CD8-positive, alpha-beta memory T cell (primary cell): ENCODE measurements at places on chromosomes 2 and 18. TPM values are rescaled to one million over a fixed set of nuclear protein-coding genes. Genes with fewer than 3 reads are reported as not detected.
A peak's percentile ranks its signal among the peaks of the same experiment; 100 is the strongest.

Gene SERPINB12
- total RNA-seq = not detected

Gene TTC39C
- total RNA-seq = 57.4 TPM

DNA sequence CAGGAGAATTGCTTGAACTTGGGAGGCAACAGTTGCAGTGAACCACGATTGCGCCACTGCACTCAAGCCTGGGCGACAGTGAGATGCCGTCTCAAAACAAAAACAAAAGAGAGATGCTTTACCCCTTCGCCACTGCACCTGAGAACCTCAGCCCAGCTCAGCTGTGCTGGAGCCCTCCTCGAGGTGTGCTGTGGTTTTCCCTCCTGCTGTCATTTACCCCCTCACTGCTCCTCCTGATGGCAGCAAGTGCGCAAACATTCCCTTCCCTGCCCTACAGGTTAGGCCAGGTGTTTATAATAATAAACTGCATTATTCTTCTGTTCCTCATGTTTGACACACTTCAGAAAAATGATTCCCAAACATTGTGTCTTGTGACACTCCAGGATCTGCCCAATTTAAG is 8.4 kb downstream of the FBXO36 start:
- H3K36me3 ChIP-seq = no peaks in the 10 kb centered on the region
- H3K27ac ChIP-seq = no peak overlapping the region
- no peaks in the 10 kb centered on the region for H3K27me3 ChIP-seq
- no peak for DNase-seq
- H3K4me3 ChIP-seq = no peak overlapping the region

Gene HOXD12
- not detected for total RNA-seq

DNA sequence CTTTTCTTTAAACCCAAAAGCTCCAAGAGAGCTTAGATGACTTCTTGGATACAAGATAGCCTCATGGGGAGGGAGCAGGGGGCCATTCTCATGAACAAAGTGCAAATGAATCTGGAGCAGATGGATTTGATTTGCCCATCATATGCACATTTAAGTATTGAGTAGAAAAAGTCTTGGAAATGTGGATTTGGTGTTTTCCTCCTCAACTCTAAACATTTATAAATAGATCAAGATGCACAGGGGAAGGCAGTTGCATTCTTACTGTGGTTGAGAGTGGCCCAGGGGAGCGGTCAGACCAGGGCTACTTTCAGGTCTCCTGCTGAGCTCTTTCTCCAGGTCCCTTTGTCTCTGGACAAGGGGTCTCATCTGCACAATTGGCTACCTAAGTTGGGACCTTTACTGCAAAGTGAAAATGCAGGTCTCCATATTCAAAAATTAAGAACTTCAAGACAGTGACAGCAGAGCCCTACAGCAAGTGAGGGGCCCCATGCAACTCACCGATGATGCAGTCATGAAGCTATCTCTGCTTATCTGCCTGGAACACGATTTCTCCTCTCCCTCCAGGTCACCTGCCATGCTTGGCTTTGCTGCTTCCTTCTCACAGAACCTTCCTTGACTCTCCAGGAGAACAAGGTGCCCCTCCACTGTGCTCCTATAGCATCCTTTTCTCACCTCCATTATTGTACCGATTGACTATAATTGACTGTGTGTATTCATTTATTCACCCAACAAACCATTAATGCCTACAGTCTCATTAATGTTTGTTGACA is 145.4 kb downstream of the LPIN1 start:
- H3K36me3 ChIP-seq = no peaks in the 10 kb centered on the region
- H3K4me3 ChIP-seq = no peak overlapping the region
- DNase-seq = no peak
- no peak overlapping the region for H3K27ac ChIP-seq
- no peaks in the 10 kb centered on the region for H3K4me1 ChIP-seq

DNA sequence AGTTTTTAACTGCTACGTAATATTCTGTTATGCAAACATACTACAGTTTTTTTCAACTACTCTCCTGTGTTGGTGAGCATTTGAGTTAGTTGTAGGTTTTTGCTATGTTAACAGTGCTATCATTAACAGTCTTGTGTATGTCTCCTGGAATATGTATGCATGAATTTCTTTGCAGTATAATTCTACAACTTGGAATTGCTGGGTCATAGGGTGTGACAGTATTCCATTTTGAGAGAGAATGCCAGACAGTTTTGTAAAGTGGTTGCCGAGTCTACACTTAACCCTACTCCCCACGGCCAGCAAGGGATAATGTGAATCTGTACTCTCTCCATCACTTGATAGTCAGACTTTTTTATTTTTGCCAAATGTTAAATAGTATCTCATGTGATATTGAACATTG is 67.1 kb downstream of the MALT1 start:
- no peak for DNase-seq
- no peak overlapping the region for H3K27ac ChIP-seq
- H3K36me3 ChIP-seq = peaks cover 30% of the 10 kb centered on the region
- no peaks in the 10 kb centered on the region for H3K4me1 ChIP-seq
- no peaks in the 10 kb centered on the region for H3K27me3 ChIP-seq
- no peak overlapping the region for H3K4me3 ChIP-seq

- H3K4me1 ChIP-seq = no peaks in the 10 kb centered on the region
- no peaks in the 10 kb centered on the region for H3K36me3 ChIP-seq
- no peak for DNase-seq
- no peaks in the 10 kb centered on the region for H3K27me3 ChIP-seq
- H3K4me3 ChIP-seq = no peak overlapping the region
- H3K27ac ChIP-seq = no peak overlapping the region
These were observed 92.6 kb downstream of the ITGB1BP1 start for GRCh38 chr2:9330612-9331270.

DNA sequence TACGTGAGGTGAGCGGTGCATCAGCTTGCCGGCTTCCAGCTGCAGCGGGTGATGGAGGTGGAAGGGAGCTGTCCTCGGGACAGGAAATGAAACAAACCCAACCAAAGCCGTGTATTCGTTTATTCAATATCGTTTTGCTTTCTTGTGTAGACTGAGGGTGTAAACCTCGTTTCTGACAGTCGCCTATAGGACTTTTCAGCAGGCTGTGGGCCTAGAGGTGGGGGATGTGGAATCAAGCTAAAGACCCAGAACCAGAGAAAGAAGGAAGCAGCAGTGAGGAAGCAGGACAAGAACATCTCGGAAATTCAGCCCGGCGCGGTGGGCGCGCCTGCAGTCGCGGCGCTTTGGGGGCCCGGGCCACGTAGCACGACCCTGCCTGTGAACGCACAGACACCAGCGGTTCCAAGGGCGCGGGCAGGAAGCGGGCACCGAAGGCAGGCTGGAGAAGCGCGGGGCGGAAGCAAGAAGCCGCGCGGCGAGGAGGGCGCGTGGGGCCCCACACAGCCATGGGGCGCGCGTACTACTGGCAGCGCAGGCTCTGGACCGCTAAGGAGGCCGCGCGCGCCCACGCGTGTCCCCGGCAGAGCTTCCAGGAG is 755 bp upstream of the ATP9B start:
- H3K4me1 ChIP-seq = peaks cover 25% of the 10 kb centered on the region
- H3K4me3 ChIP-seq = peak overlapping the region; percentile 66
- no peaks in the 10 kb centered on the region for H3K27me3 ChIP-seq
- DNase-seq = no peak
- H3K36me3 ChIP-seq = no peaks in the 10 kb centered on the region

DNA sequence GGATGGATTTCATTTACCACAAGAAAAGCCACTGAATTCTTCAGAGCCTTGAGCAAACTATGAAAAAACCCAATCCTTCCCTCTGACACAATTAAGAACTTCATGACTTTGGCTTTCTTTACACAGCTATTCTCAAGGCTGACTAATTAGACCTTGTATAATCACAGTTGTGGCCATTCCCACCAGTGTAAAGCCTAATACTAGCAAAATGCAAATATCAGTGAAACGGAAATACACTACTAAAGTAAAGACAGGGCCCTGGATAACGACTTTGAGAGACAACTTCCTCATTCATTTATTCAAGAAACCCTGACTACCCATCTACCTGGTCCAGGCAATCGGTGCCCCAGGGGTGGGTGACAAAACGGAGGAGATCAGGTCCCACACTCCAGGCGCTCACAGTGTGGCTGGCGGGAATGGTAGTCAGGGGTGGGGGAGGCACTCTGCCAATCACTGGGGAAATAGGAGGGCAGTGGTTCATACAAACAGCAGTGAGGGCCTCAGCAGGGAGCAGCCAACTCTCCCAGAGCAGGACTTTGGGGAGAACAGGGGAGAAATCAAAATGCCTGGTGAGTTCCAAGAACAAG is 28.1 kb downstream of the TMEM163 start:
- no peak for DNase-seq
- no peaks in the 10 kb centered on the region for H3K4me1 ChIP-seq
- H3K27me3 ChIP-seq = no peaks in the 10 kb centered on the region
- H3K36me3 ChIP-seq = no peaks in the 10 kb centered on the region
- H3K4me3 ChIP-seq = no peak overlapping the region

GRCh38 chr2:222878301-222878876 is 17.6 kb downstream of the ACSL3 start:
- no peaks in the 10 kb centered on the region for H3K36me3 ChIP-seq
- no peaks in the 10 kb centered on the region for H3K27me3 ChIP-seq
- no peak overlapping the region for H3K4me3 ChIP-seq
- no peak for DNase-seq

DNA sequence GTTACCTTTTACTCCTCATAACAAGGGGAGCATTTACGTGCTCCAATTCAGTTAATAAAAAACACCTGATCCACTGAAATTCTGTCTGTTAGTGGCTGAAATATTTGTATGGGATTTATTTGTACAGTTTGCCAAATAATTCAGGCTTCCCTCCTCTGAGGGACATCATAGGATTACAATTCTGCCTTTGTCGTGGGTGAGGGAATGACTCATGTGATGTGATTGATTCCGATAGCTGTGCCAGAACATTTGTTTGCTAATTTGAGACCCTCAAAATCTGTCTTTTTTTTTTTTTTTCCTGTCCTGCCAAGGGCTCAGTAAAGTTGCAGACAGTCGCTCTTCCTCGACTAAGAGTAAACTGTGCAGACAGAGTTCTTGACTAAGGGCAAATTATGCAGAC is 612.6 kb upstream of the CDH2 start:
- no peak for DNase-seq
- no peak overlapping the region for H3K4me3 ChIP-seq
- H3K4me1 ChIP-seq = no peaks in the 10 kb centered on the region

GRCh38 chr2:238771639-238772038 is 76.2 kb upstream of the TWIST2 start:
- no peaks in the 10 kb centered on the region for H3K4me1 ChIP-seq
- no peak overlapping the region for H3K27ac ChIP-seq
- no peaks in the 10 kb centered on the region for H3K27me3 ChIP-seq

Gene CROCC2
- total RNA-seq = not detected

GRCh38 chr2:176104316-176105077 is 2.6 kb upstream of the HOXD11 start:
- peaks cover 78% of the 10 kb centered on the region for H3K27me3 ChIP-seq
- no peaks in the 10 kb centered on the region for H3K4me1 ChIP-seq
- no peak overlapping the region for H3K27ac ChIP-seq
- no peak overlapping the region for H3K4me3 ChIP-seq
- H3K36me3 ChIP-seq = no peaks in the 10 kb centered on the region

Gene BOLL
- total RNA-seq = not detected

GRCh38 chr18:54616220-54616848 is 25.3 kb downstream of the DYNAP start:
- no peaks in the 10 kb centered on the region for H3K36me3 ChIP-seq
- no peaks in the 10 kb centered on the region for H3K4me1 ChIP-seq
- H3K27ac ChIP-seq = no peak overlapping the region
- H3K27me3 ChIP-seq = no peaks in the 10 kb centered on the region

Gene MDH1B
- total RNA-seq = 1.2 TPM

Gene APCDD1
- total RNA-seq = not detected

GRCh38 chr18:77566604-77567003 is 317.0 kb downstream of the GALR1 start:
- H3K36me3 ChIP-seq = no peaks in the 10 kb centered on the region
- no peaks in the 10 kb centered on the region for H3K27me3 ChIP-seq
- no peak overlapping the region for H3K4me3 ChIP-seq
- H3K4me1 ChIP-seq = no peaks in the 10 kb centered on the region
- no peak for DNase-seq
- no peak overlapping the region for H3K27ac ChIP-seq

Gene TCF23
- total RNA-seq = not detected

- H3K36me3 ChIP-seq = no peaks in the 10 kb centered on the region
- no peak overlapping the region for H3K4me3 ChIP-seq
- peaks cover 10% of the 10 kb centered on the region for H3K4me1 ChIP-seq
- H3K27me3 ChIP-seq = no peaks in the 10 kb centered on the region
These were observed 132.2 kb upstream of the CXCR4 start for GRCh38 chr2:136250131-136250530.

Gene VSNL1
- not detected for total RNA-seq

Gene IGFBP5
- not detected for total RNA-seq

- H3K27me3 ChIP-seq = no peaks in the 10 kb centered on the region
- H3K4me3 ChIP-seq = peak overlapping the region; percentile 97
- peaks cover 55% of the 10 kb centered on the region for H3K4me1 ChIP-seq
- H3K27ac ChIP-seq = peak overlapping the region; percentile 99
These were observed 537 bp upstream of the ZC3H15 start for GRCh38 chr2:186485576-186485870.

DNA sequence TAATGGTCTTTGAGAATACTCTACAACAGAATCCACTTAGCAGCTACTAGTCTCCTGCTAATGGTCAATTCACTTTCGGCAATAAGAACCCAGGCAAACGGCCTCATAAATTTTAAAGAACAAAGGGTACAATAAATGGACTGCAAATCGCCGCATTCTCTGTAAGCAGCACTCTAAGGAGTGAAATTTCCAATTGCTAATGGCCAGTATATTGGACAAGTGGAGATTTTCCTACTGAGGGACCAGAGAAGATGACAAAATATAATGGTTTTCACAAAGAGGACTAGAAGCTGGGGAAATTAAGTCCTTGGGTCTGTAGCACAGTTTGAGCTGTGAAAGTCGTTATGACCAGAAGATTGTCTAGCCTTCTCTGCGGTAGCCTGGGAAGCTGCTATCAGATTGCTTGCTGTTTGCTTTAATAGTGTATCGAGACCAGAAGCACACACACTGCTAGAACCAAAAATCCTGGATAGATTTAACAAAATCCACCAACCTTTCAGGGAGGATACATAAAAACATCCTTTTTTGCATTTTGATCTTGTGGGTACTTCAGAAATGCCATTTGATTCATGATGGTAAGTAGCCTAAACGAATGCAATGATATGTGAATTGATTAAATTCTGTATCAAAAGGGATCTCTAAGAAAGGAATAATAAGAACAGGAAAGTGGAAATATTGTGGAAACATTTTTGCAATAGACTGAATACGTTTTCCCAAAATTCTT is 53.6 kb upstream of the ATP8B1 start:
- H3K36me3 ChIP-seq = no peaks in the 10 kb centered on the region
- H3K4me3 ChIP-seq = no peak overlapping the region
- H3K27me3 ChIP-seq = no peaks in the 10 kb centered on the region
- H3K4me1 ChIP-seq = no peaks in the 10 kb centered on the region
